Activated gamma-delta T cell treated with anti-CD3 and anti-CD28 coated beads, Interleukin-2, amount 50 U/mL, for 16 hours (primary cell): ENCODE measurements at places on chromosomes 5 and 9.

GRCh38 chr5:98301547-98301946 lies 471.9 kb upstream of the RGMB start:
- DNase-seq: no peak

DNA sequence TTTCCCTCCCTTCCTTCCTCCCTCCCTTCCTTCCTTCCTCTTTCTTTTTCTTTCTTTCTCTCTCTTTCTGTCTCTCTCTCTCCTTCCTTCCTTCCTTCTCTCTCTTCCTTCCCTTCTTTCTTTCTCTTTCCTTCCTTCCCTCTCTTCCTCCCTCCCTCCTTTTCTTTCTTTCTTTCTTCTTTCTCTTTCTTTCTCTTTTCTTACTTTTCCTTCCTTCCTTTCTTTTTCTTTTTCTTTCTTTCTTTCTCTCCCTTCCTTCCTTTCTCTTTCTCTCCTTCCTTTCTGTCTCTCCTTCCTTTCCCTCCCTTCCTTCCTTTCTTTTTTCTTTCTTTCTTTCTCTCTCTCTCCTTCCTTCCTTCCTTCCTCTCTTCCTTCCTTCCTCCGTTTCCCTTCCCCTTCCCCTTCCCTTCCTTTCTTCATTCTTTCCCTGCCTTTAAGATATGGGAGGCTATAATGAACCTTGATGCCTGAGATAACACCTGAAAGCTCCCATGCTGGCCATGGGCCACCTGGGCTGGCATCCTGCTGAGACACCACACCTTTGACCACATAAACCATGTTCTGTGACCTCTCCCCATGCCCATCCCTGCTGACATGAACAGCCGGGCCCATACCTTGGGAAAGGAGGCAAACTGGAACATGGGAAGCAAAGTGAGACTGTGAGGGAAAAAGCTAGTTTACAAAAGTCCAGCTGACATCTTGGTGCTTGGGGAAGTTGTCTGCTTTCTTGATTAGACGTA lies 197.8 kb upstream of the ZNF618 start:
- DNase-seq: no peak

GRCh38 chr5:34587355-34588241 lies 68.5 kb upstream of the RAI14 start:
- DNase-seq: no peak

GRCh38 chr9:97554566-97555075 lies 53.2 kb downstream of the TMOD1 start:
- DNase-seq: no peak

DNA sequence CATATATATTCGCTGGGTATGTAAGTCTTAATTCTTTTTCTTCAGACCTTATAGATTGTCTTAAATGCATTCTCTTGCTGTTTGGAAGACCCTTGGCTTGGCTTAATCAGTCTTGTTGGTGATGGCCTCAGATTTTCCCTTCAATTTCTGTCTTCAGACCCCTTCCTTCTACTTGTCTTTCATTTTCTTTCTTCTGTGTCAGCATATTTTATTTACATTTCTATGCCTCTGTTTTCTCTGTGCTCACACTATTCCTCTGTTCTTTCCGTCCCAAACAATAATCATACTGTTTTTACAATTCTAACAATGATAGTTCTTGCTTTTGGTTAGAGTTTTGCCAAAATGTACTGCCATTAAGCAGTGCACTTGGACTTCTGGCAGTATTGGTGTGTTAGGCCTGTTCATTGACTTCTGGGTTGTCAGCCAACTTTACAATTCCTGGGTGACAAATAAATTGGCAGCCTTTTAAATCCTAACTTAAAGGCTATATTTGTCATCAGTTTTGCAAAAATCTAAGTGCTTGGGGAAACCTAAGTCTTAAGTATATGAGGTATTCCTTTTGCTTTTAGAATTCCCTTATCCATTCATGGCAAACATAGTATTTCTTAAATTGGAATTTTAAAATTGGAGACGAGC lies 8.0 kb downstream of the SRFBP1 start:
- no peak for DNase-seq

- DNase-seq: no peak
These were observed 340.9 kb downstream of the EFNA5 start for GRCh38 chr5:107329850-107330249.

- no peak for DNase-seq
These were observed at the start of gene CER1 for GRCh38 chr9:14722391-14723035. TSS of gene CER1 (minus strand) at chr9:14722733. CDS start at chr9:14722672, 61 bp downstream.

DNA sequence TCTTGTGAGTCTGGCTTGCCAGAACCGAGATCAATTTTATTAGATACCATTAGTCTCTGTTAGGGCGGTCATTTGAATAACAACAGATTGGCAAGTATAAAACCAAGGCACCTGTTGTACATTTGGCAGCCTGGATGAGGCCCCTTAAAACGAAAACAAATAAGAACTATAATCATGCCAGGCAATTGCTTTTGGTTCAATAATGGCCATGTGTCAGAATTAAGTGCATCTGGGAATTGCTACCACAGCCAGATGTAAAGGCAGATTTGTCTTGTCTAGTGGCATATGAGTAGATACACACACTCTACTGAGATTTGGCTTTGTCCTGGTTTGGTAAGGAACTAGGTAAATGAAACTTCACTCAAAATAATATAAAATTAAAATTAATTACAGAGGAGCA lies 1046.2 kb upstream of the DMAC1 start:
- DNase-seq: no peak

DNA sequence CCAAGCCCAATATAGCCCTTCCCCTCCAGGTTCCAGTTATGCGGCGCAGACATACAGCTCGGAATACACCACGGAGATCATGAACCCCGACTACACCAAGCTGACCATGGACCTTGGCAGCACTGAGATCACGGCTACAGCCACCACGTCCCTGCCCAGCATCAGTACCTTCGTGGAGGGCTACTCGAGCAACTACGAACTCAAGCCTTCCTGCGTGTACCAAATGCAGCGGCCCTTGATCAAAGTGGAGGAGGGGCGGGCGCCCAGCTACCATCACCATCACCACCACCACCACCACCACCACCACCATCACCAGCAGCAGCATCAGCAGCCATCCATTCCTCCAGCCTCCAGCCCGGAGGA lies 6.3 kb downstream of the NR4A3 start:
- no peak for DNase-seq

DNA sequence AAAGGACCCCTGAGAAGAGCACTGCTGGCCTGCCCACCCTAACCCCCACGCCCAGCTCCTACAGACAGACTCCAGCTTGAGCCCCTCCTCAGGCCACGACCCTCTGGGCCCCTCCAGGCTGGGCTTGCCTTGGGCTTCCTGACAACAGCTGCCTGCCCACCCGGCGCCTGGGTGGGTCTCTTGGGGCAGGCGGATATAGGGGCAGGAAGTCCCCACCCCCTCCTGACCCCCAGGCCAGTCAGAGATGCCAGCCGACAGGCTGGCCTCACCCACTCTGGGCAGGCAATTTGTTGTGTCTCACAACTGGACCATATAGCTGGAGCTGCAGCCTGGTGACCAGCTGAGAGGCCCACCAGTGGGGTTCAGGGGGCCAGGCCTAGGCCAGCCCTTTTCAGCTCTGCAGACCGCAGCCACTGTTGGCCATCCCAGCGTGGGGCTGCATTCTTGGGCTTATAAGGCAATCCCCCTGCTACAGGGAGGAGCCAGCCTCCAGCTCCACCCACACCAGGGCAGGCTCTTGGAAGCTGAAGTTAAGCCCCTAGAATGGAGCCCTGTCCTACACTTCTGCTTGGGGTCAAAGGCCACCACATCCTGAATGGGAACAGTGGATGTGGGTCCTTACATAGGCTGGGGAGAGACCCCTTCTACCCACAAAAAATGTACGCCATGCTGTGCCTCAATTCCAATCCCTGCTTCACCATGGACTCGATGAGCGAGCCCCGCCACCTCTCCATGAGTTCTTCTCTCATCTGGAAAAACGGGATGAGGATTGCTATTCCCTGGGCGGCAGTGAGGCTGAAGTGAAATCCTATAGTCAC lies 2.0 kb downstream of the PDLIM7 start:
- no peak for DNase-seq

- no peak for DNase-seq
These were observed 568.3 kb upstream of the TLE4 start for GRCh38 chr9:79003514-79003913.

DNA sequence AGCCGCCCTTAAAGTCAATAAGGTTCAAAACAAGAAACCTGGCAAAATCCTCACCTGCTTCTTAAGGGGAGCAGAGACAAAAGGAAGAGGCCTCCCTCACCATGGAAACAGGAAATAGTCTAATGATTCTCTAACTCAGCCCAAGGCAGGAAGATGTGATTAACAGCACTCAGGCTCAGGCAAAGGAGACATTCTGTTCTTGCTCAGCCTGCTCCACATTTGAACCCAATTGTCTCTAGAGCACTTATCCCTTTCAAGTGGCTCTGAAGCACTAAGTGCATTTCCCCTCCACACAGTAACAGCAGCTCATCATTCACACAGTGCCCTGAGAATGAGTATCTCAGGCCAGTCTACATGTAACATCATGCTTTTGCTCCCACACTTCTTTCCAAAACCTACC lies 72.3 kb downstream of the NIPSNAP3B start:
- no peak for DNase-seq

- no peak for DNase-seq
These were observed 122.6 kb upstream of the KLF4 start for GRCh38 chr9:107612136-107612535.

GRCh38 chr9:120931231-120932085 lies 4.9 kb upstream of the TRAF1 start:
- peak; percentile 61 for DNase-seq

- DNase-seq: no peak
These were observed 136.8 kb downstream of the CFAP90 start for GRCh38 chr5:7714119-7714518.

DNA sequence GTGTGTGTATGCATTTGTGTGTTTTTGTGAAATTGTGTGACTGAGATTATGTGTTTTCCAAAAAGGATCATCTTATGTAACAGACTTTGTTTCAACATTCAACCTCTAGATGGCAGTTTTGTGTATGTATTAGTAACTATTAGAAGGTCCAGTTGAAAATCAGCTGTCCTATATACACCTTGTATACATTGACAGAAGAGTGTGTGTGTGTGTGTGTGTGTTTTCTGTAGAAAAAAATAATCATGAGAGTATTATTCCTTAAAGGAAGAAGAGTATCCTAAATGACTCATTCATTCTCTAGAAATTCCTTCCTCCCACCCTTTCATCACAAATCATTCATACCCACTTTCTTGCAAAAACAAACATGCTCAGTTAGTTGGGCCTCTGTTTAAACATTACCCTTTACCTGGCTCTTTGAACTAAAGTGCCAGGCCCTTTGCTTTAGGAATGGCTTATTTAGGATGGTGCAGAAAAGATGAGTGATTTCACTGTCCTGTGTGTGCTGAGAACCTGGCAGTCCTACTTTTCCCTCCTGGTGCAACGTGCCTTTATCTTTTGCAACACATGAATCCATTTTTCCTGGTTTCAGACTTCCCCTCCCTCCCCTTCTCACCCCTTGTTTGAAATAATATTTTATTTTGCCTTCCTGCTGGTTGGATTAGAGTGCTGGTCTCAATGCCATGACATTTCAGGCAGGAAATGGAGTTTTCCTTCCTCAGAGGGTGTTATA lies 152.2 kb downstream of the ARHGAP26 start:
- DNase-seq: no peak

DNA sequence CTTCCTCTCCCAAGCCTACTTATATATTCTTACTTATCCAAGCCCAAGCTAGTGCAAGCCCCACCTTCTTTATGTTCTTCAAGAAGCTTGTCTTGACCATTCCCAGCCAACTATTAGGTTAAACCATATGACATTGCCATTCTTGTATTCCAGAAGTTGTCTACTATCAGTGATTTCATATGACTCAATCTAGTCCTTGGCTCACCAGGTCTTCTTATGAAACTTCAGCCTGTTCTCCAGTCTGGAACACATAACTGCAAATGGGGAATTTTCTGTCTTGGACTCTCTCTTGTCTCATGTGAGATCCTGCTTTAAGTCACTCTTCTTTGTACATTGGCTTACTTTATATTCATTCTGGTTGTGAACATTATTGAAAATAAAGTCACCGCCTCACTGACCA lies 130.7 kb downstream of the TTLL11 start:
- DNase-seq: no peak

DNA sequence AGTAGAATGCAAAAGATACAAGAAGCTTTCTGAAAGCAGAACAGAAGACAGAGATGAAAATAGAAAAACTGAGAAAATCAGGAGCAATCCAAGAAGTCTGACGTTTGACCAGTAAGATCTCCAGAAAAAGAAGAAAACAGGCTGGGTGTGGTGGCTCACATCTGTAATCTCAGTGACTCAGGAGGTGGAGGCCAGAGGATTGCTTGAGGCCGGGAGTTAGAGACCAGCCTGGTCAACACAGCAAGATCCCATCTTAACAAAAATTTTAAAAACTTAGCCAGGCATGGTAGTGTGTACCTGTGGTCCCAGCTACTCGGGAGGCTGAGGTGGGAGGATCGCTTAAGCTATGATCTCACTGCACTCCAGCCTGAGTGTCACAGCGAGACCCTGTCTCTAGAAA lies 15.9 kb downstream of the RETREG1 start:
- DNase-seq: no peak

DNA sequence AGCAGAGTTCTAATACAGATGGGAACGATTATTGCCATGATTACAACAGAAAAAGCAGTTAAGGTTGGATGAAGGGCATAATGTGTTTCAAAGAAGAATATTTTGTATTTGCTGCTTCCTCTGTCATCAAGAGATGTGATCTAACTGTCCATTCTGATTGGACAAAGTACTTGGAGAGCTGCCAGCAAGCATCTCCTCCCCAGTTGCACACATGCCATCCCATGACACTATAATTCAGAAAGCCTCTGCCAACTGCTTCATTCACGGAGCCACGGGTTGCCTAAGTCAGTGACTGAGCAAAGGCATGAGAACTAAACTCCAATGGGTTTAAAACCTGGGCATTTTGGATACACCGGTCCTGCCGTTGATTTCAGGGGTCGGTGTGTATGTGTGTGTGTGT lies 253.8 kb downstream of the CRB2 start:
- DNase-seq: no peak

DNA sequence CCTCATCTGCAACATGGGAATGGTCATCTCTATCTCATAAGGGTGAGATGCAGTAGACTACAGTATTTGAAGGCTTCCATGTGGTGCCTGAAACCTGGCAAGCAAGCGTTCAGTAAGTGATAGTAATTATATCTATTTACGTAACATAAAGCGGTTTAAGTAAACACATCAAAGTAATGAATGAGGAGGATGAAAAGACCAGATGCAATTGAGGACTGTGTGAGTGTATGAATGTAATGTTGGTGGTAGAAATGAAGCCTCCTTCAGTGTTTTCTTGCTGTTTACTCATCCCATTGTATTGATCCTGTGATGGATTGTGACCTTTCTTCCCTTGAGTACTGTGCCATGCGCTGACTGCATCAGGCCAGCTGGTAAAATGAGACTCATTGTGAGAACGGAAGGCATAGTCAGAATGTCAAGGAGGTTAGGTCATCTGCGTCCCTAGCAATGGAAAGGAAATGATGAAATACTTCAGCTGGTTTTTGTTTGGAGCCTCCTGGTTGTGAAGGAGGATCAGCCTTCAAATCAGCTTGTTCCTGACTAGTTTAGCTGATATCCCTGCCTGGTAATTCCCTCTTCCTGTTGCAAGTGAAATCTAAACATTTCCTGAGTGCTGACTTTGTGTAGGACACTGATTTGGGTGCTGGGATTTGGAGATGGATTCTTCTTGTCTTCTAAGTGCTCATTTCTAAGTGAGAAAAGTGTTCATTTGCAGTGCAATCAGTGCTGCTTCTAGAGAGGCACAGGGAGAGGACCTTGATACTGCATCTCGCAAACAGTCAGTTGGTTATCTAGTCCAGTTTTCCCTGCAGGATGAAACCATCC lies 35.6 kb downstream of the TNFSF8 start:
- no peak for DNase-seq
